ENCODE measurements at places on chromosomes 2 and 18. TPM values are rescaled to one million over a fixed set of nuclear protein-coding genes. Genes with fewer than 3 reads are reported as not detected.

- no peak for DNase-seq
These were observed 84.6 kb downstream of the SLC66A3 start for GRCh38 chr2:11239666-11240462.

DNA sequence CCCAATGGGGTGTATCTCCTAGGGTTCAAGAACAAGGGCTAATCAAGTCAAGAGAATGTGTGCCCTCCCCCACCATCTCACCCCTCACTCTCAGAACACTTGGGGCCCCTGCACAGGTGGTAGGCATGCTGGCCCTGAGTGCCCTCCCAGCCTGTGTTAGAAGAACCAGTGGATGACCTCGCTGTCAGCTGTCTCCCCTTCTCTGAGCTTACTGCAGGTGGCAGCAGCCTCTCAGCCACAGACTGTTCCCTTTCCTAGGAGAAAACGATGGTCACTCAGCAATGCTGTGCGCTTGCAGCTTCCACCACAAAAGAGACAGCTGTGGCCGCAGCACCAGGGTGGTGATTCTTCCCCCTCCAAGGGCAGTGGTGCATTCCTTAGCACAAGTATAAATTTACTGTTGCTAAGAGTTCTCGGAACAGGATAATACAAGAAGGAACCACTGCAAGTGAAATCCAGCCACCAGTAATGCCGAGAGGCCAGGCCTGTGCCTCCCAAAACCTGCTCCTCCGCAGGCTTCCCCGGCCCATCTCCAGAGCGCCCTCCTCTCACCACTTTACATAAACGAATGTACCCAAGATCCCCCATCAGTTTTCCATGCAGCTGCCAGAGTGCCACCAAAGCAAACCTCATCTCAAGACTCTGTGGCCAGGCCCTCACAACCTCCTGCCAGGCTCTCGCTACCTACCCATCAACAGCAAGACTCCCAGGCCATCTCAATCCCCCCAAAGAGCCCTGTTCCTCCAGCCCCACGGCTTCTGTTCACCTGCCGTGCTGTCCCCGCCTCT, 935 bp upstream of the RAMP1 start:
- peak; percentile 28 for DNase-seq

- DNase-seq = no peak
These were observed 53.5 kb upstream of the SMAD2 start for GRCh38 chr18:47983946-47984345.

- no peak for DNase-seq
These were observed 40.1 kb downstream of the CDC42EP3 start for GRCh38 chr2:37631292-37631691.

- DNase-seq = no peak
These were observed 357.5 kb upstream of the ID2 start for GRCh38 chr2:8324164-8324856.

DNA sequence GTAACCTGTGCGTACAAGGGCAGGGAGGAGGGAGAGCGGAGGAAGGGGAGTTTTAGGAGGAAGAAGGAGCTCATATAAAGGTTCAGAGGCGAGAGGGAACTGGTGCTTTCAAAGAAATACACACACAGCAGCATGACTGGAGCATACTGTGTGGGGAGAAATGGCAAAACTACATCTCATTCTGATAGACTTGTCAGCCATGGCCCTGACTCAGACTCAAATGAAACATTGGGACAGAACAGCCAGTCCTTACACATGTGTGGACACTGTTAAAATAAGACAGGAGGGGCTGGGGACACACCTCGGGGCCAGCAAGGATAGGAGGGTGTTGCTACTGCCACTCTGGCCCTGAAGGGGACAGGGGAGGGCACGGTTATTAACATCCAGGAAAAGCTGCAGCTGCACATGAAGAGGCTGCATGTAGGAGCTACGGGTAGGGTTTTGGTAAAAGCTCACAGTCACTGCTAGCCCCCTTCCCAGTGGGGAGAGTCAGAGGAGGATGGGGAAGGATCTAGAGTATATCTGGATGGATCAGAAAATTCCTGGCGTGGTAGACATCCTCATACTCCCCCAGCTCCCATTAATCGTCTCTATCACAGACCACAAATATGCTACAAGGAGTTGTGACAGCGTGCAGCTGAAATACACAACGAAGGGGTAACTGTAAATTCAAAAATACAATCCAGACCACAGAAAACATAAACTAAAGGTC, 110.5 kb downstream of the GATA6 start:
- DNase-seq = no peak

CTAGE1 gene
- not detected for total RNA-seq

DNA sequence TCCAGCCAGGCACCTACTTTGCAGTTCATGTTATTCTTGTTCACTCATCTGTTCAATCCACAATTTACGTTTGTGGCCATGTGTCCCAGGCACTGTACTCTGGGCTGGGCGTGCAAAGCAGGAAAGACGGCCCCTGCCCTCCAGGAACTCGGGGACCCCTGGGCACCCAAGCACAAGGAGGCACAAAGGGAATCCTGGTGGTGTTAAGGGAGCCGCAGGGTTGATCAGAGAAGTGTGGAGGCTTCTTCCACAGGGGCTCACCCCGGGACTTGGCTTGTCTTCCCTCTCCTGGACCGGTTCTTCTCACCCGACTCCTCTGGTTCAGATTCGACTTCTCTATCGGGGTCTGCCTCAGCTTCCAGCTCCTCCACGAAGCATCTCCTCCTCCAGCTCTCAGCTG, 230.5 kb downstream of the BCL2 start:
- no peak for DNase-seq

- no peak for DNase-seq
These were observed 682.9 kb downstream of the KCNJ3 start for GRCh38 chr2:155381436-155381835.

DNA sequence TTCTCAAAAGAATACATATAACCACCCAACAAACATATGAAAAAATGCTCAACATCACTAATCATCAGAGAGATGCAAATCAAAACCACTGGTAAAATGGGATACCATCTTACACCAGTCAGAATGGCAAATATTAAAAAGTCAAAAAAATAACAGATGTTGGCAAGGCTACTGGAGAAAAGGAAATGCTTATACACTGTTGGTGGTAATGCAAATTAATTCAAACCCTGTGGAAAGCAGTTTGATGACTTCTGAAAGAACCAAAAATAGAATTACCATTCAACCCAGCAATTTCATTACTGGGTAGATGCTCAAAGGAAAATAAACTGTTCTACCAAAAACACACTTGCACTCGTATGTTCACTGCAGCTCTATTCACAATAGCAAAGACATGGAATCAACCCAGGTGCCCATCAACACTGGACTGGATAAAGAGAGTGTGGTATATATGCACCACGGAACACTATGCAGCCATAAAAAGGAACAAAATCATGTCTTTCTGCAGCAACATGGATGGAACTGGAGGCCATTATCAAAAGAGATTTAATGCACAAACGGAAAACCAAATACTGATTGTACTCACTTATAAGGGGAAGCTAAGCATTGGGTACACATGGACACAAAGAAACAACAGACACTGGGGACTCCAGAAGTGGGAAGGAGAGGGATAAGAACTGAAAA, 38.8 kb downstream of the NCKAP1 start:
- no peak for DNase-seq

GRCh38 chr2:239188536-239188935, 212.3 kb downstream of the HDAC4 start:
- DNase-seq = no peak

LYPD1 gene
- not detected for total RNA-seq

- no peak for DNase-seq
These were observed 35.5 kb upstream of the CYTIP start for GRCh38 chr2:157479081-157480027.

DNA sequence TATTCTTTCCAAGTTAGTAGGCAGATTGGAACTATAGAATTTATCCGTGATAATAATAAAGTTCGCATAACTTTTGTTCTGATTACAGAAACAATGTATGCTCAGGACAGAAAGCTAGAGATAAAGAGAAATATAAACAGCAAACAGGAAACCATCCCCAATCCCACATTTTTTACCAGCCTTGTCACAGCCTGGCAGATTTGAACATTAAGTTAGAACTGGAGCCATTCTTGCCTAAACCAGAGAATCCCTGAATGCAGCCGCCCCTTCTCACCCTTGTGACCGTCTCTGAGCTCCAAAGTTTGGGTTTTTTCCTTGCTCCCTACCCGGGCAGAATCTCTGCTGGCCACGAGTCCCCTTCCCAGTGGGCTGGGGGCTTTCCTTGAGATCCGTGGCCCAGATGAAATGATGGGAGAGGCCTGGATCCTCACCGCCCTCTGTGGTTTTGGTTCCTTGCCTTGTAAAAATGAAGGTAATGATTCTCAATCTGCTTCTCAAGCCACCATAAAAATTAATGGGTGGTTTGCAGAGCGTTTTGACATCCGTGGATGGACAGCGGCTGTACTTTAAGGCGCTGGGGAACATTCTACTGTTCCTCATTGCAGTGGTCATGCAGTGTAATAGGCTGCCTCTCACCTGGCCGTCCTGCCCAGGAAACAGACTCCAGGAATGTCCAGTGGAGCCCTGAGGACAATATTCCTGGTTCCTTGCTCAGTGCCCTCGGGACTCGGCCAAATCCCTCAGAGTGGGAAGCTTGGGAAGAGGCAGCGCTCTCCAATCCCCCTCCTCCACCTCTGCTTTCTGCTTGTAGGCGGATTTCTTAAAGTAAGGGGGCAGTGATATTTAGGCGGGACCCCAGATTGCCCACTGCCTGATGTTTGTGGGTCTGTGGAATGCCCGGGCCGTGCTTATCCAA, 1.6 kb downstream of the SH3BP4 start:
- no peak for DNase-seq

- DNase-seq = peak; percentile 28
These were observed 1.3 kb downstream of the ATL2 start for GRCh38 chr2:38375696-38376345.

PLCD4 gene
- total RNA-seq = not detected

DNA sequence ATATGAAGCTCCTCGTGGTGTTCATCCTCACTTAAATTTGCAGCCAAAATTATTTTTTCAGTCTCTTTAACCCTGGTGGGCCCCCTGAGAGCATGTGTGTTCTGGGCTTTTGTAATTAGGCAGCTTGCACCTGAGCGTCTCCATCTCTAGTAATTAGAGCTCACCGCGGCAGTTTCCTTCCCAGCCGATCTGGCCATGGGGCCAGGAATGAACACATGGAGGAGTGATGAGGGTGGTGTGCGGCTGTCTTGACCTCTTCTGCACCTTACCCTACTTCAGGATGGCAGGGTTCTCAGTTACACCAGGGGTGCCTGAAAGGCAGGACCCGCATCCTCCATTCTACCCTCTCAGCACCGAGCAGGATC, 98.5 kb downstream of the AFF3 start:
- DNase-seq = no peak

DNA sequence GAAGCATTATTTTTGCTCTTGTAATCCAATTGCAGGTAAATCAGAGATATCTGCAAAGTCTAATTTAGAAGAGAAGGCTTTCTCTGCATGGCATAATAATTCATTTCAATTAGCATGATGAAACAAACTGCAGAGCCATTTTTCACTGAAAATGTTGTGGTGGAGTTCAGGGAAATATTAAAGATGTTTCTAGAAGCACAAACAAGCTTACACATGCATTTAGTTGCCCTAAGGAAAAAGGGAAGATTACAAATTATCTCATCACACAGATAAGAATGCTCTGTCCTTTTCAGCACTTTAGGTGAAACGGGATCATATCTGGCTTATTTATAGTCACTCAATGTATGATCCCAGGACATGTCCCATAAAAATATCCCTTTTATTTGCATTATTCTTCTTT, 252.1 kb upstream of the TANK start:
- no peak for DNase-seq

- no peak for DNase-seq
These were observed 7.5 kb upstream of the ZNF516 start for GRCh38 chr18:76502551-76502950.

DNA sequence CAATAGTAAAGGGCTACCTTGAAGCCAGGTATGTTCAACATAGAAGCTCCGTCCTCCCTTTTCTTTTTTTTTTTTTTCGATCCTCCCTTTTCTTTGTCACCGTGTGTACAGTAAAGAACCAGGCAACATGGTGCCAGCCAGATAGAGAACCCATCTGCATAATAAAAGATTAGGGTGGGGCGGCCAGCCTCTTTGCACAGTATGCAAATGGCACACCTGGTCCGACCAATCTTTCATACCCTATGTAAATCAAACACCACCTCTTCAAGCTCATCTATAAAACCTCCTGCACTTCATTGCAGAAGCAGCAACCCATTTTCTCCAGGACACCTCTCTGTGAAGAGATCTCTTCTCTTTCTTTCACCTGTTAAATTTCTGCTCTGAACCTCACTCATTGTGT, 7.3 kb upstream of the WDR33 start:
- DNase-seq = no peak

GRCh38 chr2:98157557-98157956, 70.6 kb downstream of the VWA3B start:
- DNase-seq = no peak

DNA sequence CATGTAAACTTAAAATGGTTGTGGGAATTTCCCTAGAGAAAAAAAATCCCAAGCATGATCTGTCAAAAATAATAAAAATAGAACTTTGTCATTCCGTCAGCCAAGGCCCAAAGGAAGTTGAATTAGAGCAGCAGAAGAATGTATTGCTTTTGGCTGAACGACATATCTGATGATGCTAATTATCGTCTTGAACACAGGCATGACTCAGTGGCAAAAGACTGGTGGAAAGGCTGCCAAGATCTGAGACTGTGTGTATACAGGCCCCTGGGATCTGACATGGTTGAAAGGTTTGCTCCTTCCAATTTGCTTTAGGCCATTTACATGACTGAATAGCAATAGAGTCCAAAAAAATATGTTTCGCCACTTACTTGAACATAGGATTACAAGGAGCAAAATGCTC, 1057.1 kb upstream of the CRIM1 start:
- DNase-seq = no peak

UBE2F gene
- 65.8 TPM for total RNA-seq

GAD1 gene
- 1.0 TPM for total RNA-seq

- DNase-seq = no peak
These were observed 30.1 kb downstream of the C1D start for GRCh38 chr2:68032702-68033101.

NPPC gene
- total RNA-seq = not detected

COL4A4 gene
- not detected for total RNA-seq

SERPINB13 gene
- not detected for total RNA-seq

CFAP65 gene
- not detected for total RNA-seq

DNA sequence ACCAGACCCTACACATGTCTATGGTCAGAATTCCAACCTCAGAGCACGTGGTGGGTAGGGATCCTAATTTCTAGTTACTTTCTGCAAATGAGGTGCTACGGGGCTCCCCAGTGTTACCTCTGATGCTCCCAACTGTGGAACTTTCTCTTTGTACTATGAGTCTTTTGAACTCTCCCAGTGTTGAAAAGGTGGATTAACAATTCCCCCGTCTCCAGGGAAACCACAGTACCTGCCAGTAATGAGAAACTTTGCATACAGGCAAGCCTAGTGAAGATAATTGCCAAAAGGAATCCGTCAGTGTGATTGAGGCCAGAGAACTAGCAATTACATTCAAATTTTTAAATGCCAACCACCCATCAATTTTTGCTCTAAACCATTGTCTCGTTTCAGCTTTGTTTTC, 129.0 kb upstream of the FOSL2 start:
- no peak for DNase-seq
